ENCODE measurements at places on chromosomes 11 and 22.

DNA sequence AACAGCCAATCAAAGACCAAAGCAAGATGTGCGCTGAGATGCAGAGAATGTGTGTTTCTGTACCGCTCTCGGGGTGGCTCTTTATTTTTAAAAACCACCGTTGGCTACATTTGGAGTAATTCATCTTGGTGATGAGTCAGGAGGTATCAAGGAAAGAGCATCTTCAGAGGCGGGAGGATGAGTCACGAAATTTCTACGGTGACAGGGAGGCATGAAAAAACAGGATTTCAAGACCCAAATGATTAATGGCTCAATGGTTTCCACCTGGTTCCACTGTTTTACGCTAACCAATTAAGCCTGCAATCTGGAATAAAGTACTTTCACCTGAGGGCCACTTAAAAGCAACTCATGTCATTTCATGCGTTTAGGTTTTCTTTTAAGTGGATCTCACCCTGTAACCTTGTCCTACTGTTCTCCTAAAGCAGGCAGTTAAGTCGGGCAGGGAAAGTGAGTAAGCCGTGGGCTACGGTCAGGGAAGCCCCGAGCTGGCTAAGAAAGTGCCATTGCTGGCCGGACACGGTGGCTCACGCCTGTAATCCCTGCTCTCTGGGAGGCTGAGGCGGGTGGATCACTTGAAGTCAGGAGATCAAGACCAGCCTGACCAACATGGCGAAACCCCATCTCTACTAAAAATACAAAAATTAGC lies 74.6 kb downstream of the CELSR1 start:
- no peak overlapping the region for H3K27ac ChIP-seq
- H3K4me1 ChIP-seq = no peaks in the 10 kb centered on the region
- no peak for DNase-seq
- peaks cover 28% of the 10 kb centered on the region for H3K36me3 ChIP-seq

DNA sequence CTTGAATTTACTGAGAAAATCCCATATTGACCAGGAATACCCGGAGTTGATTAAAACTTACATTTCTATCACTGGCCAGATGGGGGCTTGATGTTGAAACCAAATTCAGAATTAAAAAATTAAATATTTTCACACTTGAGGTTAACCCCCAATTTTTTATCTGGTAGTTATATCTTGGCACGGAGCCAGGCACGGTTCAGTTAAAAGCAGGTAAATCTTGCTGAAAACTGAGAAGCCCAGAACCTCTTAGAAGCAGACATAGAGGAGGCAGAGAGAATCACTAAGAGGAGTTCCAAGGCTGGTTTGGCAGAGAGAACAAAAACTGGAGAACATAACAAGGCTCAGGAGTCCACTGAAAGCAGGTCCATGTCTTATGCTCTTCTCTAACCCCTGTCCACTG lies 77.7 kb downstream of the USP35 start:
- H3K27ac ChIP-seq = no peak overlapping the region
- H3K36me3 ChIP-seq = no peaks in the 10 kb centered on the region
- H3K27me3 ChIP-seq = no peaks in the 10 kb centered on the region
- H3K4me1 ChIP-seq = peaks cover 3% of the 10 kb centered on the region
- no peak for DNase-seq

DNA sequence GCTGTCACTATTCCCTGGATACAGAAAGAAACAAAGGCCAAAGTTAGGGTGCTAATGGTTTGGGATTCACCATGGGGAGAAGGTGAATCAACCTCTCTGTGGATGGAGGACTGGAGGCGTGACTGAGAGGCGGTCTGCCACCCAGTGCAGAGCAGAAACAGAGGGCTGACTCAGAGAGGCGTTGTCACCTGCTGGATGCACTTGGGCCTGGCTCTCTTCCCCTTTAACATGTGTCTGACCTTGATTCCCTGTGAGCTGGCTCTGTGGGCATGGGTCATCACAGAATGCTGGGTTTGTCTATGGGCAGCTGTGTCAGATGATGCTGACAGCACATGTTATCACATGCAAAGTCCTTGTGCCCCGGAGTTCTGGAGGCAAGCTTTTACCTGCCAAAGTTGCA lies 75.9 kb downstream of the LDLRAD3 start:
- no peak overlapping the region for H3K4me3 ChIP-seq
- no peaks in the 10 kb centered on the region for H3K27me3 ChIP-seq
- peaks cover 8% of the 10 kb centered on the region for H3K36me3 ChIP-seq

GRCh38 chr11:128300785-128301184 lies 286.6 kb downstream of the ETS1 start:
- no peak overlapping the region for H3K27ac ChIP-seq
- H3K36me3 ChIP-seq = no peaks in the 10 kb centered on the region
- no peak for DNase-seq
- H3K4me3 ChIP-seq = no peak overlapping the region
- peaks cover 2% of the 10 kb centered on the region for H3K4me1 ChIP-seq

DNA sequence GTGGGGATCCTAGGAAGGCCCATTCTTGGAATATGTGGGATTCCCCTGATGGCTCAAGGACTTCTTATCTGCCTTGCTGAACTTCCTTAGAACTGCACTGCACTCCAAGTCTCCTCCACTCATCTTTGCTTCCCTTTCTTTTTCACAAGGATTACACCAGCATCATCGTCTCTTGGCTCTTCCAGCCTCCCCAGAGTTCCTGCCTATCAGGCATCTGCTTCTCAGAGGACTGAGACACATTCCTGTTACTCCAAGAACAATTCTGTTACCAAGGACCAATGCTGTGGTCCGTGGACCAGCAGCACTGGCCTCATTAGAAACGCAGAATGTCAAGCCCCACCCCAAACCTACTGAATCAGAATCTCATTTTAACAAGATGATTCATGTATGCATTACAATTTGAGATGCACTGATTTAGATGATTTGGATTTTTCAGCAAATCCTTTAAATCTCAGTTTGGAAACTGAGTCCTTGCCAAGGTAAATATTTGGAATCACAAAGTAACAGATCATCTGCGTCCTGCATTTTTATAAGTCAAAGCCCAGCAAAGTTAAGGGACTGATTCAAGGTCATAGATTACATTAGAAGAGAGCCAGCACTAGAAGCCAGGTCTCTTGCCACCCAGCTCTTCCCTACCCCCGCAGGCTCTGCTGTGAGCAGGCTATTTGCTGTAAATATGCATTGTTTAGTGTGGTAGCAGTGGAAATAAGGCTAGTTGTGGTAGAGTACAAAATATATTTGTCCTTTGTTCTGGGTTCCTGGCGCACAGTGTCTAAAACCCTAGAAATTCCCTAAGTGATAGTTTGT lies 110.9 kb downstream of the SWAP70 start:
- H3K4me1 ChIP-seq = peaks cover 4% of the 10 kb centered on the region
- no peak for DNase-seq
- H3K27me3 ChIP-seq = no peaks in the 10 kb centered on the region
- no peak overlapping the region for H3K4me3 ChIP-seq
- peaks cover 19% of the 10 kb centered on the region for H3K36me3 ChIP-seq
- H3K27ac ChIP-seq = no peak overlapping the region

GRCh38 chr11:63179432-63180041 lies 35.5 kb upstream of the SLC22A24 start:
- no peak overlapping the region for H3K27ac ChIP-seq
- H3K4me1 ChIP-seq = peaks cover 6% of the 10 kb centered on the region
- H3K36me3 ChIP-seq = no peaks in the 10 kb centered on the region
- no peak overlapping the region for H3K4me3 ChIP-seq
- no peak for DNase-seq

DNA sequence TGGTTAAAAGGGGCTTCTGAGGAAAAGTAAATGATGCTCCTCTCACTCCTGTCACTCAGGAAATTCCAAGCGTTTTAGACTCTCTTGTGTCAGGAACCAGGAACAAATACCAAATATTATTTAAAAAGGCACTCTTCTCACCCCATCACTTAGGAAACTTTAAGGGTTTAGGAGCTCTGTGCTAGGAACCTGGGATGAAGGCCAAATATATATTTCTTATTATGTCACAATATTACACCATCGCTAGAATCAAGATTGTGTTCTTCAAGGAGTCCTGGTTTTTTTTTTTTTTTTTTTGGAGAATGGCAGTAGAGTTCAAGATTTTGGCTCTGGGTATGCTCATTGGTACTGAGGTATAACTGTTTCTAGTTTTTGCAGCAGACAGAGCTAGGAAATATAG lies 79.0 kb upstream of the HEPHL1 start:
- DNase-seq = no peak
- no peak overlapping the region for H3K27ac ChIP-seq
- no peak overlapping the region for H3K4me3 ChIP-seq
- H3K4me1 ChIP-seq = no peaks in the 10 kb centered on the region
- no peaks in the 10 kb centered on the region for H3K36me3 ChIP-seq
- H3K27me3 ChIP-seq = no peaks in the 10 kb centered on the region

- H3K4me1 ChIP-seq = no peaks in the 10 kb centered on the region
- H3K27ac ChIP-seq = no peak overlapping the region
- no peak overlapping the region for H3K4me3 ChIP-seq
- DNase-seq = peak; percentile 61
These were observed 7.3 kb upstream of the NCF4 start for GRCh38 chr22:36853407-36854099.

- peak within 1 kb of the TSS; percentile 65 for H3K4me3 ChIP-seq
- H3K36me3 ChIP-seq = peaks cover 5% of the 10 kb centered on the region
- peak within 1 kb of the TSS; percentile 92 for H3K27ac ChIP-seq
- no peaks in the 10 kb centered on the region for H3K27me3 ChIP-seq
These were observed at the start of gene NUDT8 for GRCh38 chr11:67629386-67630227. TSS of gene NUDT8 (minus strand) at chr11:67629937. CDS start at chr11:67629911, 26 bp downstream.

DNA sequence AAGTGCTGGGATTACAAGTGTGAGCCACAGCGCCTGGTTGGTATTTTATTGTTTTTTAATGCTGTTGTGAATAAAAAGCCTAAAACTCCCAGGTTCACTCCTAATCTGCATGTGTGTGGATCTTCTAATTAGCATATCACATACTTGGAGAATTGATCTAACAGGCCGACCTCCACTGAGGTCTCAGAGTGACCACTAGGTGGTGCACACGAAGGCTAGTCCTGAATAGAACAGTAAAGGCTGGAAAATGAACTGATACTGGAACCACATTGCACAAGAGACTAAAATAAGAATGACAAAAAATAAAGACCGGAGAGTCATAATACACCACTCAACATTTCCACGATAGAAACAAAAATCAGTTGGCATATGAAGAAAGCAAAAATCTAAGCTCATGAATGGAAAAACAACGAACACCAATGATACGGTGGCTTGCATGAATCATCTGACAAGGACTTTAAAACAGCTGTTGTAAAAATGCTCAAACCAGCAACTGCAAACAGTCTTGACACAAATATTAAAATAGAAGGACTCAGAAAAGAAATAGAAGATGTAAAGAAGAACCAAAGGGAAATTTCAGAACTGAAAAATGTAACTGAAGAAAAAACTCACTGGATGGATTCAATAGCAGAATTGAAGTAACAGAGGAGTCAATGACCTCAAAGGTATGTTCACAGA lies 19.2 kb downstream of the PIM3 start:
- no peak overlapping the region for H3K27ac ChIP-seq
- H3K4me1 ChIP-seq = no peaks in the 10 kb centered on the region
- H3K27me3 ChIP-seq = peaks cover 2% of the 10 kb centered on the region
- DNase-seq = no peak
- H3K36me3 ChIP-seq = no peaks in the 10 kb centered on the region

DNA sequence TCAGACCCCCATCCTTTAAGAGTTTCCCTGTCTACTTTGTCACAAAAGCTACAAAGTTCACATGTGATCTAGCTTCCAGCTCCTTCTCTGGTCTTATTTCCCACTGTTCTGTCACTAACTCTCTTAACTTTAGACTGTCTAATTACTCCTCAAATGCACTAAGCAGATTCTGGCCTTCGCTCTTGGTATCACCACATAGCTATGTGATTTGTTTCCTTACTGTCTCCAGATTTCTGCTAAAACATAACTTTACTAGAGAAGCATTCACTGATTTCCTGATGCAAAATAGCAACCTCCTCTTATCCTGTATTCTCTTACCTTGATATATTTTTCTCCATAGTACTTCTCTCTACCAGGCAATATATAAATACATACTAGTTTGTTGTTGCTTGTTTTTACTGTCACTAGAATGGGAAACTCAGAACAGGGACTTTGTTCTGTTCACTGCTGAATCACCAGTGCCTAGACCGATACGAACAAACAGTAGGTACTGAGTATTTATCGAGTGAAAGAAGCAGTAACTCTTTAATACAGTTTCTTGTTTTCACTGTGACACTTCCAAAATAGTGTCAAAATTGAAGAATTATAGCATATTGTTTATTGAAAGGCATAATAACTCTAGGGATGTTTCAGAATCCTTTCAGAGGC lies 205.6 kb downstream of the DDX10 start:
- H3K4me3 ChIP-seq = no peak overlapping the region
- no peak for DNase-seq
- H3K4me1 ChIP-seq = peaks cover 2% of the 10 kb centered on the region
- no peak overlapping the region for H3K27ac ChIP-seq
- no peaks in the 10 kb centered on the region for H3K36me3 ChIP-seq

GRCh38 chr11:2328021-2328420 lies 26.2 kb downstream of the TSPAN32 start:
- no peaks in the 10 kb centered on the region for H3K4me1 ChIP-seq
- no peak for DNase-seq

- DNase-seq = no peak
- H3K27ac ChIP-seq = no peak overlapping the region
- H3K36me3 ChIP-seq = peaks cover 2% of the 10 kb centered on the region
- H3K4me3 ChIP-seq = no peak overlapping the region
These were observed 4.5 kb downstream of the FAM118A start for GRCh38 chr22:45314054-45314721.

DNA sequence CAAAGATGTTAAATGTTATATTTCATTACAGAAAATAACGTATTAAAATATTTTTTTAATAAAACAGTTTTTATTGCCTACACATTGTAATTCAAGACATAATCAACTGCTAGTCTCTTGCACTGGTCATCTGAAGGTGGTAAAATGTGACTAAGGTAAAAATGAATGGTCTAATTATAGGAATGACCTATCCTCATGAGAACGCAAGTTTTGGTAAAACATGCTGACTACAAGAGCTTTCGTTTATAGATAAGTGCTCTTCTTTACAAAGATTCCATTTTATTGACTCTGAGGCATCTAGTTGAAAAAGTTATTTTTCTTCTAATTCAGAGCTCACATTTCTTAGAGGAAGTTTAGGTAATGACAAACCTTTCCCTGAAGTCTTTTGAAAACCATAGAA lies 27.3 kb downstream of the LUZP2 start:
- H3K4me1 ChIP-seq = no peaks in the 10 kb centered on the region
- H3K4me3 ChIP-seq = no peak overlapping the region
- H3K27ac ChIP-seq = no peak overlapping the region
- no peaks in the 10 kb centered on the region for H3K36me3 ChIP-seq

GRCh38 chr11:117476531-117477142 lies 149.0 kb downstream of the CEP164 start:
- no peaks in the 10 kb centered on the region for H3K36me3 ChIP-seq
- no peak overlapping the region for H3K27ac ChIP-seq
- no peaks in the 10 kb centered on the region for H3K27me3 ChIP-seq

GRCh38 chr22:39574779-39575551 lies 4.4 kb downstream of the CACNA1I start:
- H3K27me3 ChIP-seq = no peaks in the 10 kb centered on the region
- no peak for DNase-seq
- peaks cover 3% of the 10 kb centered on the region for H3K4me1 ChIP-seq
- no peak overlapping the region for H3K27ac ChIP-seq
- H3K36me3 ChIP-seq = no peaks in the 10 kb centered on the region

- H3K4me3 ChIP-seq = no peak overlapping the region
- no peak overlapping the region for H3K27ac ChIP-seq
- H3K27me3 ChIP-seq = no peaks in the 10 kb centered on the region
- H3K36me3 ChIP-seq = peaks cover 81% of the 10 kb centered on the region
- no peaks in the 10 kb centered on the region for H3K4me1 ChIP-seq
These were observed 25.7 kb downstream of the USP28 start for GRCh38 chr11:113849713-113850112.

GRCh38 chr11:44738791-44739190 lies 12.0 kb downstream of the TSPAN18 start:
- DNase-seq = no peak
- no peak overlapping the region for H3K27ac ChIP-seq
- no peaks in the 10 kb centered on the region for H3K27me3 ChIP-seq
- peaks cover 3% of the 10 kb centered on the region for H3K36me3 ChIP-seq
- H3K4me1 ChIP-seq = peaks cover 21% of the 10 kb centered on the region

Data from neuronal stem cell (in vitro differentiated cells).